ENCODE measurements at places on chromosomes 1 and 21.

DNA sequence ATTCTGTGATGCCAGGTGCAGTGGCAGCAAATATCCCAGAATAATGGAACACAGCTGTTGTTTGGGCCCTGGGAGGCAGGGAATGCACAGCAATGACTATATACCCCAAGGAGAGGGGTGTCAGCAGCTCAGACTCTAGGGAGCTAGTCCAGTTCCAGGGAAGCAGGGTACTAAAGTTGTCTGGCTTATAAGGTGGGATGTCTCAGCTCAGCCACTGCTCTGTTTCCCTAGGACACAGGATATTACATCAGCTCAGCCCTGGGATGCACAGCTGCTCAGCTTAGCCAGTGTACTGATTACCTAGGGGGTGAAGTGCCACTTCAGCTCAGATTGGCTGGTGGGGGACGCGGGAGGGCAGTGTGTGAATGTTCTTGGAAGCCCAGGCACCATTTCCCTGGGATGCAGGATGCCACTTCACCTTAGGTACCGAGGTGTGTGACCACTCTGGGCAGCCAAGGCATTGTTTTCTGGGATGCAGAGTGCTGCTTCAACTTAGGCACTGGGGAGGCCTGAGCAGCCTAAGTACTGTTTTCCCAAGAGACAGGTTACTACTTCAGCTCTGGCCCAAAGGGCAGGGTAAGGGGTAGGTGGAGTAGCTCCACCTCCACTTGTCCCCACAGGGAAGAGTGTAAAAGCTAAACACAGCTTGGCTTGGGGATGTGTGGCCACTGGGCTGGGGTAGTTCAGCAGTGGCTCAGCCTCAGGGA is 59.4 kb downstream of the DIPK1A start:
- DNase-seq: no peak

DNA sequence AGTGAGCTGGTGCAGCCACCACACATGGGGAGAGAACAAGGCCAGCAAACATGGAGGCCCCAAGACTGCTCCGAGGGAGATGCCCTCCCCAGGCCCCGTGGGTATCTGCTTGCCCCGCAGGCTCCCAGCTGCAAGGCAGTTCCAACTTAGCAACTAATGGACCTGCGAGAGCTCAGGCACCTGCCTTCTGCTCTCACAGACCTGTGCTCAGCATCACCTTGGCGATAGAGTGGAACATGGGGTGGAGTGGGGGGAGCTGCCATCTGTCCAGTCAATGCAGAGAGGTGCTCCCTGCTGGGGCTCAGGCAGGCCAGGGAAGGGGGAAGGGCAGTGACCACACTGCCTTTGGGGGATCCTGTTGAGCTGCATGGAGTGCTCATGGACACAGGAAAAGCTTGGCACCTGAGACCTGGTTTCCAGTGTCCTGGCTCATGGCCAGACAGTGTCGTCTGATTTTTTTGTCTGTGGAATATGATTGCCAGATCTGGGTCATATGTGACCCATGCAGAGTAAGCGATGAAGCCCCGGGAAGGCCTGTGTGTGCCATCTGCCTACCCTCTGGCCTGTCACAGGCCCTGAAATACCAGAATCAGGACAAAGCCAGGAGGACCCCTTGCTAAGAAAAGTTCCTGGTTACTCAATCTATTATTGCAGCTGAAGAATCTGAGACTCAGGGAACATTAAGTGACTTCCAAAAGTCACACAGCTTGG is 39.9 kb upstream of the TENT5C start:
- DNase-seq: no peak

DNA sequence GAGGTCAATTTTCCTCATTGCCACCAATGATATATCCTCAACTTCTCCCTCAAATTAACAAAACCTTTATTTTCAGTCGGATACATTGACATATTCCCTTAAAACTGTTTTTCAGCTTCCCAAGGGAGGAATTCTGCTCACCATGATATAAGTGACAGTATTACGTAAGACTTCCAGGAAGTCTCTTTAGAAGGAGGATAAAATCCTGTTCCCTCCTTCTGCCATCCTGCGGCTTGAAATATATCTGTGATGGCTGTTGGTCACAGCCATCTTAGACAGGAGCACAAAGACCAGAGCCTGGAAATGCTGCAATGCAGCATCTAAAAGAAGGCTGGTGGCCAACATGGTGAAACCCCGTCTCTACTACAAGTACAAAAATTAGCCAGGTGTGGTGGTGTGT is 270.4 kb downstream of the GPATCH2 start:
- no peak for DNase-seq

DNA sequence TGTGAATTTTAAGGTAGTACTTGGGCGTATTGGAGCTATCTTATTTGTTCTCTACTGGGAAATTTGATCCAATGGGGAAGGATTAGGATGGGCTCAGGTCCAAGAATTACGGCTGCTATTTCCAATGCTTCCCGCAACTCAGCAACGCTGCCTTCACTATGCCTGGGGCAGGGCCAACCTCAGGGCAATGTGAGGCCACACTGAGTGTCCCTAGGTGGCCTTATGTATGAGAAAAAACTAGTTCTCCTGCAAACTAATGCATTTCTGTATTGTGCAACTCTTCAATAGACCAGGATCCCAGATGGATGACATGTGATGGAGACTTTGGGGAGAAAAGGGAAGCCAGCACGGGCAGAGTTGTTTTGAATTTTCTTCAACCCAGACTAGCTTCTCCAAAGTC is 168.1 kb downstream of the DUSP10 start:
- DNase-seq: no peak

DNA sequence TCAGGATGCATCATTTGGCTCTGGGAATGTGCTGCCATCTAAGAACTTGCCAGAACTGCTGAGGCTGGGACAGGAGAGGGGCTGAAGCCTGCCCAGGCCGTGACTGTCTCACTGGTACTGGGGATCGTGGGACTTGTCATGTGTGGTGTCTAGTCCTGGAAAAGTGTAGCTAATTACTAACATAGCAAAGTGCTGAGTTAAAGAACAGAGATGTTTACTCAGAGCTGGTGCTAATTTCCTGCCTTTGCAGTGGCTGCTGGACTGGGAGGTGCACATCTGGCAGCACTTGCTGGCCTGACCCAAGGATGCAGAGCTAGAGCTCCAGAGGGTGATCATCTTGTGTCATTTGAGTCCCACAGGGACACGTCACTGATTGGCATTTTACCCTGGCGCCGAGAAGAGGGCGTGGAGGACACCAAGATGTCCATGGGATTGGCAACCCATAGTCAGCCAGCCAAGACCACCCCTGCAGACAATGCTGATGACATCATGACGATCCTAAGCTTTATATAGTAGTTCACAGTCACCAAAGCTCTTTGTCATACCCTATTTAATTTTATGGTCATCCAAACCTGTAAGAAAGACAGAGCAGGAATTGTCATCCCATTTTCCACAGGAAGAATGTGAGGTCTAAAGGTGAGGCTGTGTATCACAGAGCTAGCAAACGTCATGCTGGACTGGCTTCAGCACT is 110.1 kb upstream of the SLC44A3 start:
- DNase-seq: no peak

- no peak for DNase-seq
These were observed 8.6 kb upstream of the LRRC8C start for GRCh38 chr1:89624314-89624713.

GRCh38 chr1:145720878-145721671 is 1.8 kb downstream of the CD160 start:
- peak; percentile 85 for DNase-seq

DNA sequence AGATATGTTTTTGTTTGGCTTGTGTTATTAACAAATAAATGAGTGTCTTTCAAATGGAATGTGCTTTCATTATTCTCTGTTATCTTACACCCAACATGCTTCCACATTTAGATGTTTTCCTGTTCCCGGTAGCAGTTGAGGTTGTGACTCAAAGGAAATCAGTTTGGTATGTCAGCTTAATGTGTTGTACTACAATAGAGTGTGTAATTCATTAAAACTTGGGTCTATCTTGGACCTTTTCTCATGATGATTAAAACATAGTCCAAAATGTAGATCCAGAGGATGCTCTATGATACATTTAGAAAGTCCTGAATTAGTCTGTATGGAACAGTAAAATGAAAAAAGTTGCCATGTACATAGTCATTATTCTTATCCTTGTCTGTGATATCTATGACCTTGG is 26.7 kb downstream of the RTCA start:
- no peak for DNase-seq

DNA sequence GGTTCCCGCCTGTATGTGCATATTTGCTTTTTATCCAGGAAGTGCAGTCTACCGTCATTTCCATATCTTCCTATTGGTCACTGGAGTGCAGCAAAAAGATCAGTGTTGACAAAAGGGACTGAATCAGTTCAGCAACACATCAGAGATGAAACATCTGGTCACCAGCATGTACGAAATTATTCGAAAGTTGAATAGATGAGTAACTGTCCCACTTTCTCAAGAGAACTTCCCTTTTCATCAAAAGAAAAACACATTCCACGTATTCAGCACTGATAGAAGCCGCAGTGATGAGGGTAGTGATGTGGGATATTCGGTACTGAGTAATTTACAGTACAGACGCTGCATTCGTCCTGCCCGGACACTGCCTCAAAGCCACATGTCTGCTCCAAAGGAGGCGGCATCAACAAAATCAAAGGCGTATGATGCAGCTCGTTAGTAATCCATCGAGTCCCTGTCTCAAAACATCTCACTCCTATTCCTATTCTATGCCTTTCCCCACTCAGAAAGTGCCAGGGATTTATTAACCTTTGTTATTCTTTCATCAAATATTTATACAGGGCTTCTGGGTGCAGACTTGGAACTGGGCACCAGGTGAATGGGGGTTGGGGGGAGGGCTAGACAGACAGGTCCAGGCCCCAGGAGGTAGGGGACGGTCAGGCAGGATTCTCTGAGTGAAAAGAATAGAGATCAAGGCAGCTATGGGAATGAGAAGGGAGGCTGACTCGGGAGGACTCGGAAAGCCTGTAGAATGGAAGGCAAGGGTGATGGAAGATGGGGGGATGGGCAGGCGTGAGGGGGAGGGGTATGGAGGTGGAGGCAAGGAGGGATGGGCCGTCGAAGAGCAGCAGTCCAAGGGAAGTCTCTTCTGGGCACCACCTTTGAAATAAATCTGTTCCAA is 79.5 kb upstream of the SLC45A1 start:
- no peak for DNase-seq

- DNase-seq: no peak
These were observed 252.3 kb upstream of the ZP4 start for GRCh38 chr1:238143038-238143437.

Data from sciatic nerve (tissue), 2 donors.